A172 (cell line): ENCODE measurements at places on chromosomes 16 and 17.

DNA sequence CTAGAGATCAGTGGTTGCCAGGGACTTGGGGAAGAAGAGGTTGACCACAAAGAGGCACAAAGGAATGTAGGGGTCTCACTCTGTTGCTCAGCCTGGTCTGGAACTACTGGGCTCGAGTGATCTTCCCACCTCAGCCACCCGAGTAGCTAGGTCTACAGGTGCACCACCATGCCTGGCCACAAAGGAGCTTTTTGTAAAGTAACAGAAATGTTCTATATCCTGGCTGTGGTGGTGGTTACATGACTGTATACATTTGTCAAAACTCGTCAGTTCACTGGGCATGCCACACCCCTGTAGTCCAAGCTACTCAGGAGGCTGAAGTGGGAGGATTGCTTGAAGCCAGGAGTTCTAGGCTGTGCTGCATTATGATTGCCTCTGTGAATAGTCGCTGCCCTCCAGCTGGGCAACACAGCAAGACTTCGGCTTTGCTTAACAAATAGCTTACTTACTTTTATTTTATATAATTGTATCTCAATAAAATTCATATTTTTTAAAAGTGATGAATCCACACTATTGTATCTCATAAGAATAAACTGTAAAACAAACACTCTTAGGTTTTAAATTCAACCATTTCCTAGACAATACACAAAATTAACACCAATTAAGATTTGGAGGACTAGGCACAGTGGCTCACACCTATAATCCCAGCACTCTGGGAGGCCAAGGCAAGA lies 5.0 kb downstream of the SKA2 start:
- DNase-seq = peak; percentile 42

- no peak for DNase-seq
Measured at GRCh38 chr16:73433731-73434307, 385.9 kb upstream of the ZFHX3 start.

- peak; percentile 60 for DNase-seq
Measured at GRCh38 chr16:69039333-69039941, 66.0 kb upstream of the HAS3 start.

DNA sequence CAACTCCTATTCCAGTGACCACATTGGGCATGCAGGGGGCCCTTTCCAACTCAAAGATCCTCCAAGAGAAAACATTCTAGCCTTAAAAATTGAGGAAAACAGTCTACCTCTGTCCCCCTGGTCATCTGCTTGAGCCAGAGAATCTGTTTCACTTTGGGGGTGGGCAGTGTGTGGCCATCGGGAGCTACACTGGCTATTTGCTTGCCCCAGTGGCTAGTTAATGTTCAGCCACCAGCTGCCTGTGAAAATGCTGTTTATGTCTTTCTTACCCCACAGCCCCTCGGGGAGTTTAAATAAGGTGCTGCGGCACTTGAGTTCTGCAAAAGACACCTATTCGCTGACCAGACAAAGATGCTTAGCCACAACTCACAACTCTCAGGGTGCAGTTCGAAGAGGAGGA lies 43.4 kb downstream of the GNAO1 start:
- no peak for DNase-seq

DNA sequence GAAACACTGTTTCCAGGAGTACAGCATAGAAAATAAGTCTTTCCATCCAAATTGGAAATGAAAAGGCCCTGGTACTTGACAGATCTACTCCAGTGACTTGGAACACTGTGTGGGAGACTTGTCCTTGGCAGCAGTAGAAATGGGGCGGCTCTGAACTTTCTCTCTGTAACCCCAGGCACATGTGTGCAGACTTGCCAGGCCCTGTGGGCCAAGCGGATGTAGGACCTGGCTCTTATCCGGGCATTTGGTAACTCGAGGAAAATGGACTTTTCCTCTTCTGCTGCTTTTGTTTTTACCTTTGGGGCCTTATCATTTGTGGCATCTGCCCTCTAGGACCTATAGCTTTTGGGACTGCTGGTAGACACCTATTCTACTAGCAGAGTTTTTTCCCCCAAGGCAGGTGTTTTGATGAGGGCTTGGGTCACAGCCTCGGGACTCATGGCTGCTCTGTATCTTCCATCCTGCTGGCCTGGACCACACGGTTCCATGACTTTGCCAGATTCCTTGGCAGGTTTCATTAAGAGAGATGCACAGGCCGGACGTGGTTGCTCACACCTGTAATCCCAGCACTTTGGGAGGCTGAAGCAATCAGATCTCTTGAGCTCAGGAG lies 43.5 kb downstream of the SMPD3 start:
- DNase-seq = no peak

GRCh38 chr17:49996121-49996494 lies 1.1 kb upstream of the DLX3 start:
- DNase-seq = no peak

GRCh38 chr17:67602974-67603373 lies 114.8 kb upstream of the NOL11 start:
- DNase-seq = peak; percentile 29

DNA sequence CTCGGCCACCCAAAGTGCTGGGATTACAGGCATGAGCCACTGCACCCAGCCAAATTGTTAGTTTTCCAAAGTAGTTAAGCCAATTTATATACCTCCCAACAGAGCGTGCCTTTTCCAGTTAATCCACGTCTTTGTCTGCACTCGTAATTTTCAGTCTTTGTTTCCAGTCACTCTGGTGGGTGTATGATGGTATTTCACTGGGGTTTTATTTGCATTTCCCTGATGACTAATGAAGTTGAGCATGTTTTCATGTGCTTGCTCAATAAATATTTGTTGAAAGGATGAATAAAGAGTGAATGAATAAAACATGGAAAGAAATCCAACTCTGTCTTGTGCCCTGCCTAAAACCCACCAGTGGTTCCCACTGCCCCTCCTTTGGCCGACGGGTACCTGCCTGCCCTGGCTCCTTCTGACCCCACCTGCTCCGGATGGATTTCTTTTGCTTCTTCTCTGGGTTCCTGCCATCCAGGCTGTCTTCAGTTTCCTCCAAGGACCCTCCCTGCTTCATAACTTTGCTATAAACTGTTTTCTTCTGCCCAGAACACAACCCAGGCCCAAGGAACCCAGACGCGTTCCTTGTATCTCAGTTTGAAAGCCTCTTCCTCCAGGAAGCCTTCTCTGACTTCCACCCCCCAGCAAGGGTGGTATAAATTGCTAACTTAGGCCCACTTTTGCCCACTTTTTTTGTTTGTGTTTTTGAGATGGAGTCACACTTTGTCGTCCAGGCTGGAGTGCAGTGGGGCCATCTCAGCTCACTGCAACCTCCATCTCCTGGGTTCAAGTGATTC lies 3.0 kb upstream of the ABCC1 start:
- DNase-seq = peak; percentile 49

GRCh38 chr16:15486661-15487060 lies 52.3 kb downstream of the BMERB1 start:
- DNase-seq = no peak

DNA sequence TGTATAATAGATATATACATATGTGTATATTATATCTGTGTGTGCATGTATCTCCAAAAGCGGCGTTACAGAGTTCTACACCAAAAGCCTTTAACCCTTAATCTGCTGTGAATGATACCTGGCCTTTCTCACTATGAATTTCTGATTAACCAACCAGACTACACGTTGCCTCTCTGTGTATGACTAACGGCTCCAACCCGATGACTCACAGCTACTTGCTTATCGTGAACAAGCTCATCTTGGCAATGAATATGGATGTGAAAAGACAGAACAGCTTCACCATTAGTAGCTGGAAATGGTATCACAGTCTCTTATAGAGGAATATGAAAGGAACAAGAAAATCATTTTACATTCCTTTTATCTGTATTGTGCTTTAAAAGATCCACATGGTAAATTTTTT lies 23.8 kb upstream of the ARHGAP44 start:
- peak; percentile 36 for DNase-seq

GRCh38 chr17:42255445-42255844 lies 20.7 kb downstream of the STAT5B start:
- DNase-seq = no peak

DNA sequence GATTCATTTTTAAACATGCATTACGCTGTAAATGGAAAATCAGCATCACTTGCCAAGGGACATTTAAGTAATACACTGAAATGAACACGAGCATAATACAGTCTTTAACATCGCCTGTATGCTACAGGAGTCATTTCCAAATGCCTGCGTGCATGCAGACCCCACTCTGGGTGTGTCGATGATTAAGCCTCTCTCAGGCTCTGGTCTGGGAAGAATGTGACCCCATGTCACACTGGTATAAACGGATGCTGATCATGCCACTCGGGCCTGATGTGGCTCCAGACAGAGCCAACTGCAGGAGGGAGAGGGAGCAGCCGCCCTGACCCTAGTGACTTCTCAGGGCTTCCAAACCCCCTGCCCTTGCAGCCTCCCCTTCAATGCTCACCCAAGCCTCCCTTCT lies 10.8 kb downstream of the EMP2 start:
- DNase-seq = peak; percentile 21

GRCh38 chr17:73493956-73494926 lies 150.0 kb downstream of the SDK2 start:
- no peak for DNase-seq

DNA sequence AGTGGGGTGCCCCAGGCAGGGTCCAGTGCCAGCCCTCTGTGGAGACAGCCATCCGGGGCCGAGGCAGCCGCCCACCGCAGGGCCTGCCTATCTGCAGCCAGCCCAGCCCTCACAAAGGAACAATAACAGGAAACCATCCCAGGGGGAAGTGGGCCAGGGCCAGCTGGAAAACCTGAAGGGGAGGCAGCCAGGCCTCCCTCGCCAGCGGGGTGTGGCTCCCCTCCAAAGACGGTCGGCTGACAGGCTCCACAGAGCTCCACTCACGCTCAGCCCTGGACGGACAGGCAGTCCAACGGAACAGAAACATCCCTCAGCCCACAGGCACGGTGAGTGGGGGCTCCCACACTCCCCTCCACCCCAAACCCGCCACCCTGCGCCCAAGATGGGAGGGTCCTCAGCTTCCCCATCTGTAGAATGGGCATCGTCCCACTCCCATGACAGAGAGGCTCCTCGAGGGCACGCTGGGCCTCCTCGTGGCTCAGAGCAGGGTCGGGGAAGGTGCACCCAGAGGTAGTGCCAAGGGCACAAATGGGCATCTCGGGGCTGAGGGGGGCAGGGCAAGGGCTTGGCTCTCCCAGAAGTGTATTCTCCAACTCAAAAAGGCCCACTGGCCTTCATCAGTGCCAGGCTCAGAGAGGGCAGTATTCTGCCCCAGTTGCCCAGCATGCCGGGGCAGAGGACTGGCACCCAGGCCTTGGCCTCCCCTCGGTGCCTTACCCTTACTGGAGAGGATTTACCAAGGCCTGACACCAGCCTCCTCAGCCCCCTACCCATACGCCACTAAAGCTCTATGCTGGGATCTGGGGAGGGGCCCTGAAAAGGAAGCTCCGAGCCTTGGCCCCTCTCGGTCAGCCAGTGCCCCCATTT lies at the start of gene CDH5:
Gene CDH5 (plus strand): TSS at position 259 of the 867 bp plus-strand sequence. CDS start 12,647 bp downstream, outside the sequence.
- no peak for DNase-seq

- no peak for DNase-seq
Measured at GRCh38 chr16:50531359-50531758, 16.8 kb upstream of the NKD1 start.

DNA sequence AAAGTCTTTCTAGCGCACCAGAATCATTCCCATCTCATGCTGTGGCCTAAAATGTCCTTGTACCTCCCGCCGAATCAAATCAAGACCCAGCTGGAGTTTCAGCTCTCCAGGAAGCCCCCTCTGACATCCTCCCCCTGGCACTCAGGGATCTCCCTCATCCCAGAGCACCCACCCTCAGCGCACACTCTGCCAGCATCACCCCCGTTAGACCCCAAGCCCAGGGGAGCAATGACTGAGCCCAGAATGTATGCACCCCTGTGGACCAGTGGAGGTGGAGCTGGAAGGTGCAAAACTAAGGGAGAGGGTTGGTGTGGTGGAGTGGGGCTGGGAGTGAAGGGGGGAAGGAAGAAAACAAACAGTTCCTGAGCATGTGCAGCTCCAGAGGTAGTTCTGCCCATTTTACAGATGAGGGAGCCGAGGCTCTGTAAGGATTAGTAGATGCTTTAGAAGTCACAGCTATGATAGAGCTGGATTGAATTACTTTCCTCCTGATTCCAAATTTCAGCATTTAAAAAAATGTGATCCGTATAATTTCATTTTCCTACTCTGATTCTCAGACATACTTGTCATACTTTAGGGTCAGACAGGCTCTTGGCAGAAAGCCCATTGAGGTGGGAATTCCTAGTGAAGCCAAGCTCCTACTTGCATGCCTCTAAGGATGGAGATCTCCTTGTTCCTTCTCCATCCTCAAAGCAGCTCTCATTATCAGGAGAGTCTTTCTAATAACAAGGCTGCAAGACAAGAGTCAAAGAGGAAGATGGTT lies 242.7 kb downstream of the KATNIP start:
- no peak for DNase-seq

- DNase-seq = no peak
Measured at GRCh38 chr16:76241755-76242154, 35.4 kb upstream of the CNTNAP4 start.

DNA sequence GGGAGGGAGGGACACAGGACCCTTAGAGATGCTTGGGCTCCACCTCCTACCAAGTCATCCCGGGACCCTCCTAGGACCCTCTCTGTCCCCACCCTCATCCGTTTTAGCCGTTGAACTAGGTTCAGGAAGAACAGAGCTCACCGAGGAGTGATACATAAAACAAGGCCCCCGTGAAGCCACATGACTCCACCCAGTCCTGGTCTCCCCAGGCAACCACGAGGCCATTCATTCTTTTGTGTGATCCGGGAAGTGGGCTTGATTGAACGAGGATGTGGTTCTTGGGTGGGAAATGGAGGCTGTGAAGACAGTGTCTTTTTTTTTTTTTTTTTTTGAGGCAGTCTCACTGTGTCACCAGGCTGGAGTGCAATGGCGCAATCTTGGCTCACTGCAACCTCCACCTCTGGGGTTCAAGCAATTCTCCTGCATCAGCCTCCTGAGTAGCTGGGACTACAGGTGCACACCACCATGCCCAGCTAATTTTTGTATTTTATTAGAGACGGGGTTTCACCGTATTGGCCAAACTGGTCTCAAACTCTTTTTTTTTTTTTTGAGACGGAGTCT lies 14.8 kb downstream of the TRARG1 start:
- no peak for DNase-seq

DNA sequence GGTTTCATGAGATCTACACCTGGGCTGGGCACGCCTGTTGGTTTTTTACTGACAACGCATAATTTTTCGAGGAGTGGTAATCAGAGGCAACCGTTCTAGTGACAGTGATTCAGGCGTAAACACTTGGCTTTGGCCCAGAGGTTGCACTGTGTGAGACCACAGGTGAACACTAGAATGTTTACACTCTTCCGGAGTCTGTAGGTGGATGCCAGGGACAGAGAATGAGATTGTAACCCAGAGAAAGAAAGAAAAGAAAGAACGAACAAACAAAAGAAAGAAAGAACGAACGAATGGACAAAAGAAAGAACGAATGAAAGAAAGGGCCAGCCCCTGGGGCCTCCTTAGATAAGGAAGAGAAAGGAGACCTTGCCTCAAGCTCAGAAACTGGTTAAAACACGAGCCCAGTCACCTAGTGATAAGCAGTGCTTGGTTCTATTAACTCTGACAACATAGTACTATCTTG lies 113.2 kb downstream of the PRKCB start:
- no peak for DNase-seq

DNA sequence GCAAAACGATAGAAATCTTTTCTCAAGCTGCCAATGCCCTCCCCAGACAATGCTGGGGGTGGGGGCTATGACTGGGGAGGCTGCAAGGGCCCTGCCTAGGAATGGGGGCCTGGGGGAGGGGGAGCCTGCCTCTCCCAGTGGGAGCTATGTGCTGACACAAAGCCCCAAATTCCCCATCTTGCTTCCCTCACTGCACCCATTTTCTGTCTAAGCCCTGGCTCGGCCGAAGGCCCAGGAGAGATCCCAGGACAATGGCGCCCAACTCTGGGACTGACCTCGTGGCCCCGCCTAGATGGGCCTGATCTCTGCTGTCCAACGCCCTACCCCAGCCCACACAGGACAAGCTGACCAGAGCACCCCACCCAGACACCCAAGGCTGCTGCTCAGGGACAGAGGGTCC lies 11.1 kb upstream of the KCNJ12 start:
- DNase-seq = no peak
